DND-41 (cell line): ENCODE measurements at places on chromosomes 7 and 10.

- DNase-seq: no peak
These were observed 474 bp downstream of the ORC5 start for GRCh38 chr7:104207348-104207730.

GRCh38 chr7:30181736-30182522 lies 47.1 kb downstream of the MTURN start:
- no peak for DNase-seq

- DNase-seq: no peak
These were observed 60.1 kb downstream of the FAM171A1 start for GRCh38 chr10:15310776-15311568.

DNA sequence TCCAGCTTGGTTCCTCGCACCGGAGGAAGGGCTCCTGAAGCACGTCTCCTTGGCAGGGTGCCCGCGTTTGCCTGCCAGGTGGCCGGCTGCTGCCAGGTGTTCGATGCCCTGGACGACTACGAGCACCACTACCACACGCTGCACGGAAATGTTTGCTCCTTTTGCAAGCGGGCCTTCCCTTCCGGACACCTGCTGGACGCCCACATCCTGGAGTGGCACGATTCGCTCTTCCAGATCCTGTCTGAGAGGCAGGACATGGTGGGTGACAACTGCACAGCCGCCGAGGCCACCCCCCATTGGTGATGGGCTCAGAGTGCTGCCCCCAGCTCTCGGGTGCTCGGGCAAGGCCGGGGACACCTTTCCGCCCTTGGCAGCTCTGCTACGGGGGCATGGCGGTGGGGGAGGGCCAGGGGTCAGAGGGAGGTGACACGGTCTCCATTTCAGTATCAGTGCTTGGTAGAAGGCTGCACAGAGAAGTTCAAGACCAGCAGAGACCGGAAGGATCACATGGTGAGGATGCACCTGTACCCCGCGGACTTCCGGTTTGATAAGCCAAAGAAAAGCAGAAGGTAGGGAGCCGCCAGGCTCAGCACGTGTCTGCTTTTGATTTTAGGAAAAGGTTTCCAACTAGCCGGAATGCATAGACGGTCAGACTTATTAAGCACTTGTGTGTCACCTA lies 1.1 kb downstream of the ZNF511 start:
- no peak for DNase-seq

DNA sequence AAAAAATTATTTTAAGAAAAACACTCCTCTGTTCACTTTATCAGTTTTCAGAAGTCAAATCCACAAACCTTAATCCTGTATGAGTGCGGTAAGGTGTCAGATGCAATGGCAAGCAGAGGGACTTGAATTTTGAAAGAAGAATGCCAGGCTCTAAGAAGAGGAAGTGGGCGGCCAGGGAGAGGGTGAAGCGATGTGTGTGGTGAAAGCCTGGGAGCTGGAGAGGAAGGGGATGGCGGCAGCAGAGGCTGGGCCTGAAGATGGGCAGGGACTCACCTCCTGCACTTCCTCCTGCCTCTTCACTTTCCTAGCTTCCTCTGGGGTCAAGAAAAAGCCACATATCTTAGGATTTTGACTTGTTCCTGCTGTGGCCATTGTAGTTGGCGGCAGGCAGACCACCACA lies 609.6 kb downstream of the PARD3 start:
- DNase-seq: peak; percentile 49

DNA sequence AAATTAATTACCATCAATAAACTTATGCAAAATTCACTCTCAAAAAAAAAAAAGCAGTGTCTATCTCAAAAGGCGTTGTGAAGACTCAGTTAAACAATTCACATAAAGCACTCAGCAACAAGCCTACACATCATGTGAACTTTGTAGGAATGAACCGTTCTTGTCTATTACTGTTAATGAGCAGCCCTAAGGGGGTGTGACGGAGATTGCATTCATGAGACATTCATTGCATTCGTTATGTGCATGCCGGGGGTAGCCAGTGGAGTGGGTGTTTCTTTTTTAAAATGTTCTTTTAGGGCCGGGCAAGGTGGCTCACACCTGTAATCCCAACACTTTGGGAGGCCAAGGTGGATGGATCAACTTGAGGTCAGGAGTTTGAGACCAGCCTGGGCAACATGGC lies 193.0 kb downstream of the PRPF18 start:
- no peak for DNase-seq

- no peak for DNase-seq
These were observed 60.0 kb downstream of the RALA start for GRCh38 chr7:39683216-39683845.

- DNase-seq: peak; percentile 14
These were observed 16.8 kb upstream of the GPR15LG start for GRCh38 chr10:84156768-84157167.

- no peak for DNase-seq
These were observed 25.9 kb upstream of the DDC start for GRCh38 chr7:50591098-50591479.

- no peak for DNase-seq
These were observed 41.6 kb downstream of the HBP1 start for GRCh38 chr7:107210400-107210799.

- DNase-seq: no peak
These were observed 101.5 kb upstream of the DIP2C start for GRCh38 chr10:790821-791551.

- DNase-seq: no peak
These were observed 31.7 kb downstream of the CHST12 start for GRCh38 chr7:2435146-2435545.

DNA sequence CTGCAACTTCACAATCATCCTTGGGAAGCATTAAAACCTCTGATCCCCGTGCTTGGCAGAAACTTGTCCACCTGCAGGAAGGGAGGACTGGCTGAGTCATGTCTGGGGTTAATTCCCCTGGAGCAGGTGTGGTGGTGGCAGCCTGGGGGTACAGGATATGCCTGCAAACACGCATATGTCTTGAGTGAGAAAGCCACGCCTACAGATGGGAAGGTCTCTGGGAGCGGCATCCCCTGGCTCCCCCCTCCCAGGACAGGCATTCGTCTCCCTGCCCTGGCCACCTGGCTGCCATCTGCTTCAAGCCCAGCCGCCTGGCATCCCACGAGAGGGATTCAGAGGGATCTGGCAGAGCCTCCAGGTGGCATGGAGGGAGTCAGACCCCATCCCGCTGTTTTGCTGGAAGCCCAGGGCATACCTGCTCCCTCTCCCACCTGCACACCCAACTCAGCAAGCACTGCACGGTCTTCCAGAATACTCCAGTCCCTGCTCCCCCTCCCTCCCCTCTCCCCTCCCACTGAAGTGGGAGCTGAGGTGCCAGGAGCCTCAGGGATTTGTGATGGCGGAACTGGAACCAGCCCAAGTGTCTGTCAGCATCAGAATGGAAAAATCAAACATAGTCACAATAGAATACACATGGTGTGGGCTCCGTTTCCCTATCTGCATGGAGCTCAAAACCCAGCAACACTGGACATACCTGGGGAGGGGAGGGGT lies 61.0 kb downstream of the CAMK2B start:
- DNase-seq: no peak

DNA sequence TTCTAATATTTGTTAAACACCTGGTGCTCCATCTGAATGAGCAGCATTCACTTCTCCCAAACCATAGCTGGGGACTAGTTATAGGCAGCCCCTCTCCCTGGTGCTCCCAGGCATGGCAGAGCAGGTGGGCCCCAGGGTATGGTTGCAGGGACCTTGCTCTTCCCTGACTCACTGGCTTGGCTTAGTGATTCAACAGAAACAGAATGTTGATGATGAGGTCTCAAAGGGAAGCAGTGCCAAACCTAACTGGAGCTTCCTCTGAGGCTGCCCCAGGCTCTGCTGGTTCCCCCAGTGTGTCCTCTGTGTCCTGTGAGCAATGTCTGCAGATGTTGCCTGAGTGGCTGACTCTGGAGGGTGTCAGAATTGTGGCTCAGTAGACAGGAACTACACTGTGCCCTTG lies 3.7 kb downstream of the GPR26 start:
- no peak for DNase-seq

- no peak for DNase-seq
These were observed 104.4 kb upstream of the FAM3C start for GRCh38 chr7:121500360-121501058.

GRCh38 chr7:4164556-4164955 lies 517.5 kb upstream of the FOXK1 start:
- no peak for DNase-seq

GRCh38 chr10:81570878-81571794 lies 303.9 kb upstream of the NRG3 start:
- no peak for DNase-seq

DNA sequence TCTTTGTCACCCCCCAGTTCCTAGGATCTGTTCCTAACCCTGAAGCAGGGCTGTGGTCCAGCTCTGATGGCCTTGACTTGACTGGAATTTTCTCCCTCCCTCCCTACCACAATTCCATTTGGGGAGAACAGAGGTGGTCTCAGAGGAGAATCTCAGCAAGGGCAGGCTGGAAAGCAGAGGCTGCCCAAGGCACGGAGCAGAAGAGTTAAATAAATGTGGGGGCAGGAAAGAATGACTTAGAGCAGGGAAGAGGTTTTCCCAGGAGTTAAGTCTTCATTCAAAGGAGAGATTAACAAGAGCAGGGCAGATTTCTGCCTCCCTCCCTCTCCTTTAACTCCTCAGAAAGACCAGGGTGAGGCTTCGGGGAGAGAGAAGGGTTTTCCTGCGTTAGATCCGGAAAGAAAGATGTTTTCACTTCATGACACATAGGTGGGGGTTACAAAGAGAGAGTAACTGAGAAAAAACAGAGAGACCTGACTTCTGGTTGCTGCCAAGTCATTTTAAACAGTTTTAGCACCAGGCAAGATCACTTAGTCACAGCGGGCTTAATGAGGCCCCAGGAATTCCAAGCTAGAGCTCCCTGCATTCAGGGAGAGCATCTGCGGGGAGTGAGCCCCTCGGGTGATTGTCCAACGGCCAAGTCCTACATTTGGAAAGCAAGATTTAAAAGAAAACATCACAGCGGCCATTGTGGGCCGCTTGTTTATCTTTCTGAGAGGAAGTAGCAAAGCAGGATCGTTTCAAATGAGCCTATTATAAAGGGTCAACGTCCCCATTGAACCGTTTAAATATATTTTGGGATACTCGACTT lies 78.7 kb downstream of the ARHGAP22 start:
- no peak for DNase-seq

- no peak for DNase-seq
These were observed 18.2 kb downstream of the DNAJC12 start for GRCh38 chr10:67819768-67820204.

DNA sequence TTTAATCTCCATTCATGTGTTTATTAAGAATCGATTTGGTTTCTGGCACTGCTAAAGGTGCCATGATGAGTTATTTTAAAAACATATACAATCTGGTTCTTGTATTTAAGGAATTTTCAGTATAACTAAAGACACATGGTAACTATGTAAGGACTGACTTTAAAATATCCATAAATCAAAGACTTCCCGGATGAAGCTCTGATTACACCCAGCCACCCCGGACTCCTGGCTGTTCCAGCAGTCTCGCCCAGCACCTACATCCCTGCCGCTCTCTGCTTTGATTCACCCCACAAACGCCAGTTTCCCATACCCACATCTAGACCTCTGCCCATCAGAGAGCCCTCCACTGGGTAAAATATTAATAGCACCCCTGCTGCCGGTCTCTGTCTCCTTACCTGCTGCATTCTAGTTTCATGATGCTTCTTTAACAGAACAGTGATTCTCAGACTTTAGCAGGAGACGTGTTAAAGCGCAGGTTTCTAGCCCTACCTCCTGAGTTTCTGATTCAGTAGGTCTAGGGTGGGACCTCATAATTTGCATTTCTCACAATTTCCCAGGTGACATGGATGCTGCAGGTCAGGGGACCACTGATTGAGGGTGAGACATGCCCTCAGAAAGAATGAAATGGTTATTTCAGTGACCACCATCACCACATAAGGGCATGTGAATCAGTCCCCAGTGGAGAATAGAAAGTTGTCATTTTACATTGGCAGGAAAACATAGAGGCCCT lies 185.7 kb downstream of the KIAA1217 start:
- no peak for DNase-seq

GRCh38 chr7:149802966-149803365 lies 29.6 kb upstream of the ZNF467 start:
- no peak for DNase-seq

DNA sequence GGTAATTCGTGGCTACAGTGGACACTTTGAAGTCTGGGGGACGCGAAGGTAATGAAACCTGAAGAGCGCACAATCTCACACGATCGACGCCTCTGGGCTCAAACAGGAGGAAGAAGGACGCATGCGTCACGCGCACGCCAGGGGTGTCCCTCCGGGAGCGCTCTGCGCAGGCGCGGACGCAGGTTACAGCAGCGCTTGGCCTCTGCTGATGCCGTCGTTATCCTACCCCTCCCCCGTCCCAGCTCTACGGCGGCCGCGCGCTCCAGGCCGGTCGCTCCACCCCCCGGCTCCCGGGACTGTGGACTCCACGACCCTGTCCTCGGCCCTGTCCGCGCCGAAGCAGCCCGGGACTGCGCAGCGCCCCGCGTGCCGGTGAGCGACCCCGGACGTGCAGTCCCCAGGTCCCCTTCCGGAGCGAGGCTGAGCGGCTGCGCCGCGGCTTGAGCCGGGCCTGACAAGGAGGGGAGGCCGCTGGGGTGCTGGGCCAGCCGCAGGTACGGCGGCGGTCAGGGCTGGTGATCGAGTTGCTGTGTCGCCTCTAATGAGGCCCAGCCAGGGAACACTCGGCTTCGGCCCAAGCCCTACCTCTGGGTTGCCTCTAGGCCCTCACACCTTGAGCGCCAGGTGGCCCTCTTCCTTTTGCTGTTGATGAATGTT lies at the start of gene TMEM106B:
TMEM106B (plus strand) TSS at position 241 of the 657 bp plus-strand sequence. CDS start 3,517 bp downstream, outside the sequence.
- DNase-seq: no peak

- DNase-seq: no peak
These were observed 34.1 kb downstream of the CHST3 start for GRCh38 chr10:71998119-71998839.

DNA sequence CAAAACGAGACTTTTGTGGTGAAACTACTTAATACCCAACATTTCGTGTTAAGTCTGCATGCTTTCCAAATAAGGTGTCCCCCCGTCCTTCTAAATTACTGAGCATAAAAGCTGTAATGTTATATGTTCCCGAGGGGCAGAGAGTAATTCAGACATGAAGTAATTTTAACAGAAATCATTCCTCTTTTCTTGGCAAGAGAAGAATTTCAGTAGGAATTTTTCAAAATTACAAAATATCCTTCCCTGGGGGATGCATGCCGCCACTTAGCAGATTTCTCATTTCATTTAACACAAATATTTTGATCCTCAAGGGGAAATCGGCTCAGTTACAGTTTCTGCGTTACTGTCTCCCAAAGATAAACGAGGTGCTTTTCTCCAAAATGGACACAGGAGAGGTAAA lies 213.2 kb upstream of the RHOBTB1 start:
- DNase-seq: no peak

- no peak for DNase-seq
These were observed 32.1 kb downstream of the EN2 start for GRCh38 chr7:155489862-155490696.

- no peak for DNase-seq
These were observed 67.4 kb downstream of the PCGF5 start for GRCh38 chr10:91287912-91288311.

GRCh38 chr10:3531670-3532069 lies 253.3 kb downstream of the KLF6 start:
- DNase-seq: no peak
